ENCODE measurements at places on chromosomes 11 and 22. TPM values are rescaled to one million over a fixed set of nuclear protein-coding genes. Genes with fewer than 3 reads are reported as not detected.

Gene CCDC82
- polyA plus RNA-seq: 9.1 TPM

Gene MS4A6E
- not detected for polyA plus RNA-seq

Gene MPPED1
- polyA plus RNA-seq: not detected

Gene OR8A1
- not detected for polyA plus RNA-seq

Gene OR51G2
- polyA plus RNA-seq: not detected

Gene IL10RA
- polyA plus RNA-seq: 4.0 TPM

Gene HEPHL1
- not detected for polyA plus RNA-seq

Gene JAML
- polyA plus RNA-seq: 2.3 TPM

Gene MYEOV
- polyA plus RNA-seq: not detected

Gene OR10G4
- polyA plus RNA-seq: not detected

- no peak for DNase-seq
Measured at GRCh38 chr11:69381681-69382130, 87.8 kb downstream of the MYEOV start.

- no peak for DNase-seq
Measured at GRCh38 chr22:26417406-26417805, 11.7 kb upstream of the ASPHD2 start.

GRCh38 chr11:111407652-111408051, 28.6 kb upstream of the POU2AF1 start:
- no peak for DNase-seq

DNA sequence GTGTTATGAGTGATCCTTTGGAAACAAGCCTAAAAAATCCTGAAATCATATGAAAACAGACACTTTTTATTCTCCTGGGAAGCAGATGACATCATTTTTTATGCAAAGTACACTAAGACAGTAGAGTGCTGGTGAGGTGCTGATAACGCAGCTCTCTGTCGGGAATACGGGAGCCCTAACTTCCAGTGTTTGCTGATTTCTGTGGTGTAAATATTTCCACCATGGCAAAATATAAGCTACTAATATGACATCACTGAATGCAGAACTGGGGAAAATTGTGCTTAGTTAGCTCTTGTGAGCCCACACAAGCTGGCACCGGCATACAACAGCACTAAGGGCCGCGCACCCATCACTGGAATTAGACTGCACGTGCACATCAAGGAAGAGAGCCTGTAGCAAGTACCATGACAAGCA, 82.6 kb downstream of the FAM76B start:
- no peak for DNase-seq

- DNase-seq: no peak
Measured at GRCh38 chr11:65814986-65815565, 18.7 kb upstream of the SNX32 start.

GRCh38 chr11:10490032-10490397, 35.0 kb downstream of the AMPD3 start:
- no peak for DNase-seq

GRCh38 chr11:100941033-100941432, 188.6 kb downstream of the PGR start:
- no peak for DNase-seq

DNA sequence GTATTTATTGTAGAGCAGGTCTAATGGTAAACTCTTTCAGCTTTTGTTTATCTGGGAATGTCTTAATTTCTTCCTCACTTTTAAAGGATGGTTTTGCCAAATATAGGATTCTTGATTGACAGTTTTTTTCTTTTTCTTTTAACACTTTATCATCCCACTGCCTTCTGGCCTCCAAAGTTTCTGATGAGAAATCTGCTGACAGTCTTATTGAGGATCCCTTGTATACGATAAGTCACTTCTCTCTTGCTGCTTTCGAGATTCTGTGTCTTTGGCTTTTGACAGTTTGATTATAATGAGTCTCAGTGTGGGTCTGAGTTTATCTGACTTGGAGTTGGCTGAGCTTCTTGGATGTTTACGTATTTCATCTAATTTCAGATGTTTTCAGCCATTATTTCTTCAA, 6.7 kb upstream of the TSKU start:
- DNase-seq: no peak

- no peak for DNase-seq
Measured at GRCh38 chr11:113472471-113472870, 2.7 kb downstream of the DRD2 start.
